ENCODE measurements at places on chromosomes 13 and 19. TPM values are rescaled to one million over a fixed set of nuclear protein-coding genes. Genes with fewer than 3 reads are reported as not detected.

- DNase-seq, result no peak
Observed at GRCh38 chr13:98324105-98324504, 147.0 kb upstream of the RNF113B start.

GRCh38 chr13:76886005-76886291 lies 257 bp downstream of the KCTD12 start:
- DNase-seq, result no peak

GRCh38 chr13:100089465-100090032 lies 656 bp downstream of the PCCA start:
- DNase-seq, result peak; percentile 46

GRCh38 chr19:1590641-1591397 lies 1.8 kb downstream of the MBD3 start:
- no peak for DNase-seq

GRCh38 chr19:14473978-14474578 lies 1.1 kb downstream of the PTGER1 start:
- peak; percentile 54 for DNase-seq

GRCh38 chr19:3423183-3423829 lies 56.9 kb downstream of the NFIC start:
- DNase-seq, result peak; percentile 31

DNA sequence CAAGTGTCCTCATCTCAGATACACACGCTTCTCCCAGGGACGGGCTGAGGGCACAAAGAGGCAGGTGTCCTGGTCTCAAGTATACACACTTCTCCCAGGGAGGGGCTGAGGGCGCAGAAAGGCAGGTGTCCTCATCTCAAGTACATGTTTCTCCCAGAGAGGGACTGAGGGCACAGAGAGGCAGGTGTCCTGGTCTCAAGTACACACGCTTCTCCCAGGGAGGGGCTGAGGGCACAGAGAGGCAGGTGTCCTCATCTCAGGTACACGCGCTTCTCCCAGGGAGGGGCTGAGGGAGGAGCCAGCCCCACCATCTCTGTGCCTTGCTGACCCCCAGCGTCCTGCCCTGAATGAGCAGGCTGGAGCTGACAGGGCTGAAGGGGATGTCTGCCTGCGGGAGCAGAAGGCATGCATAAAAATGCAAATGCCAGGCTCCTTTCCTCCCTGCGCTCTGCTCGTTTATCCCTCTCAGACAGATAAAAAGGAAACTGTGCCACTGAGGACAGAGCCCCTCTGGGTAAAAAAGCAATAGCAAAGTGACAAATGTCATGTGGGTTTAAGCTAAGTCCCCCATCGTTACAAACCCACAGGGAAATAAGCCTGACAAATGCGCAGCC lies 96.1 kb upstream of the UQCRFS1 start:
- DNase-seq, result no peak

DNA sequence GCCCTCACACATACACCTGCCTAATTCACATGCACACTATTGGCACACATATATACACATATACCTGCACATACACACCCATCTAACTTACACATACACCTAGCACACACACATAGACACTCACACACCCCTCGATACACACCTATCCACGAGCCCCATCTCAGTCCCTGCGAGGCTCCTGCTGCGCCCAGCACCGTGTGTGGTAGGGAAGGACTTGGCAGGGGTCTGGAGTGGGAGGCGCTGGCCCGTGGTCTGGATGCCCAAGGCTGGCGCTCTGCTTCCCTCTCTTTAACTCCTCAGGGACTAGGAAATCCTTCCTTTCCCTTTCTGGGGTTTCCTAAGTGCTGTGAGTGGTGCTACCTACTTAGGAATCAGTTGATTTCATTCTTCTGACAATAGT lies 202.7 kb downstream of the UQCRFS1 start:
- DNase-seq, result no peak

GRCh38 chr19:17469092-17469480 lies 1.2 kb upstream of the SLC27A1 start:
- DNase-seq, result no peak

- DNase-seq, result no peak
Observed at GRCh38 chr19:51784109-51784785, 10.7 kb upstream of the FPR3 start.

DNA sequence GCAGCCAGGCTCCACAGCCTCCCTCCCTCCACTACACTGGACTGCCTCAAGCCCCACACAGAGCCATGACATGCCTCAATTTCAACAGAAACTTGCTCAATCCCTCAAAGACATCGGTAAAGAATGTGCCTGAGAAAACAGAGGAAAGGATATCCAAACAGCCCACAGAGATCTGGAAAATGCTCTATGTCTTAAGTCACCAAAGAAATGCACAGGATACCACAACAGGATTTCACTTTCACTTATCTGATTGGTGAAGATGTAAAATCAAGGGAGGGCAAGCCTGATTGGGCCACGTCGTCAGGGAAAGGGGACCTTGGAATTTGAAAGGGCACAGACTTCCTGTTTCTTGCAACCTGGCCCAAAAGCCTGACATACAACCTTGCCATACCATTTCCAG lies 14.2 kb downstream of the CACNA1A start:
- DNase-seq, result no peak

DNA sequence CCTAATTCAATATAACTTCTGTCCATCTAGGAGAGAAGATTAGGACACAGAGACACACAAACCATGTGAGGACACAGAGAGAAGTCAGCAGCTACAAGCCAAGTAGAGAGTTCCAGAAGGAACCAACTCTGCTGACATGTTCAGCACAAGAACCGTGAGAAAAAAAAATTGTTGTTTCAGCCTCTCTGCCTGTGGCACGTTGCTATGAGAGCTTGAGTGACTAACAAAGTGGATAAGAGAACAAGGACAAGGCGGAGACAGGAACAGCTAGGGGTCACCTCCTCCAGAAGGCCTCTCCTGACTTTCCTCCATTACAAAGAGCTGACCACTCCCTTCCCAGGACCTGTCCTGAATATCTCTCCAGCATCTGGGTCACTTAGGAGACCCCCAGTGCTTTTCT lies 5.6 kb upstream of the SIGLEC12 start:
- no peak for DNase-seq

DNA sequence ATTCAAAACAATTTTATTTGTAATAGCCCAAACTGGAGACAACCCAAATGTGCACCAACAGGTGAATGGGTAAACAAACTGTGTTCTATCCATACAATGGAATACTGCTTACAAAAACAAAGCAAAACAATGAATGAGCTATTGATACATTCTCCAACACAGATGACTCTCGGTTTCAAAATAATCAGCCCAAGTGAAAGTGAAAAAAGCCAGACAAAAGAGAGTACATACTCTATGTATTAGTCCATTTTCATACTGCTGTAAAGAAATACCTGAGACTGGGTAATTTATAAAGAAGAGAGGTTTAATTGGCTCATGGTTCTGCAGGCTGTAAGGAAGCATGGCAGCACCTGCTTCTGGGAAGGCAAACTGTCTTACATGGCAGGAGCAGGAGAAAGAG lies 65.2 kb upstream of the LRCH1 start:
- DNase-seq, result no peak

DNA sequence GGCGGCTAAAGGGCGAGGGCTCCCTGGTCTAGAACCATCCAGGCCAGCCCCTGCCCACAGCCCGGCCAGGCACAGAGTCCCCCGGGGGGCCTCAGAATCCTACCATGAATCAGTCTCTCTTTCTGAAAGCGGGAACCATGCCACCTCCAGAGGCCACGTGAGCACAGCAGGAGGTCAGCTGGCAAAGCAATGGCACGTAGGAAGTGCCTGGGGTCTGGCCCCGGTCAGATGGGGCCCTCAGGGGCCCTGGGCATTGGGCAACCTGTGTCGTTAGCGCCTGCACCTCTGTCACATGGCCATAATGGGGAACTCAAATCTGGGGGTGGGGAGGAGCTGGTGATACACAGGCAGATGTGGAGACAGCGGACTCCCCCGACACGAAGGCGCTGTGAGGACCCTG lies 8.8 kb downstream of the MFSD12 start:
- no peak for DNase-seq

- DNase-seq, result no peak
Observed at GRCh38 chr19:31315652-31316051, 33.6 kb downstream of the TSHZ3 start.

GRCh38 chr19:35841961-35842595 lies 10.2 kb downstream of the NPHS1 start:
- no peak for DNase-seq

- DNase-seq, result no peak
Observed at GRCh38 chr19:648305-648704, 8.6 kb downstream of the FGF22 start.

- DNase-seq, result no peak
Observed at GRCh38 chr19:42176649-42176989, 40.9 kb downstream of the DEDD2 start.

FFAR2 gene
- not detected for total RNA-seq

ZNF575 gene
- total RNA-seq, result 0.22 TPM

TIMM29 gene
- 32.7 TPM for total RNA-seq

ZSCAN4 gene
- total RNA-seq, result not detected

LINGO3 gene
- total RNA-seq, result not detected

LPAR2 gene
- 0.40 TPM for total RNA-seq

FOSB gene
- 23.4 TPM for total RNA-seq

MCEMP1 gene
- total RNA-seq, result not detected

ZNF85 gene
- 9.7 TPM for total RNA-seq

PTBP1 gene
- 113 TPM for total RNA-seq

NOVA2 gene
- total RNA-seq, result 3.7 TPM

FUZ gene
- total RNA-seq, result 11.6 TPM

EPSTI1 gene
- 1.3 TPM for total RNA-seq

All from lung microvascular endothelial cell (primary cell).